ENCODE measurements at places on chromosomes 7 and 10.
A peak's percentile ranks its signal among the peaks of the same experiment; 100 is the strongest.

- DNase-seq: no peak
Observed at GRCh38 chr7:127891144-127891543, 140.1 kb downstream of the LRRC4 start.

DNA sequence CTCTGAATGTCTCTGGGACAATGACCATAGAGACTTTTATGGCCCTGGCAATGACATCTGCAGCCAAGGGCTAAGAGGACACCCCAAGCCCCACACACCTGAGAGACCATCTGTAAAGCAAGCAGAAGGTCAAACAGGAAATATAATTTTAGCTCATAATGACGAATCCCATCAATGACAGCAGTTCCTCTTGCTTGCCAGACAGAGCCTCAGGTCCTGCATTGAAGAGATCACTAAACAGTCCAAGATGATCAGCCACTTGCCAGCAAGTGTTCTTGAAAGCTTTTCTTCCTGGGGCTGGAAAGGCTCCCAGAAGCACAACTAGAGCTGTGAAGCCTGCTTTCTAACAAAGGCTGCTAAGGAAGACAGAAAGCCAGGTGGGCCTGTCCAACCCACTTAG lies 993.7 kb upstream of the AUTS2 start:
- no peak for DNase-seq

- no peak for DNase-seq
Observed at GRCh38 chr7:36951257-36951697, 227.0 kb upstream of the AOAH start.

DNA sequence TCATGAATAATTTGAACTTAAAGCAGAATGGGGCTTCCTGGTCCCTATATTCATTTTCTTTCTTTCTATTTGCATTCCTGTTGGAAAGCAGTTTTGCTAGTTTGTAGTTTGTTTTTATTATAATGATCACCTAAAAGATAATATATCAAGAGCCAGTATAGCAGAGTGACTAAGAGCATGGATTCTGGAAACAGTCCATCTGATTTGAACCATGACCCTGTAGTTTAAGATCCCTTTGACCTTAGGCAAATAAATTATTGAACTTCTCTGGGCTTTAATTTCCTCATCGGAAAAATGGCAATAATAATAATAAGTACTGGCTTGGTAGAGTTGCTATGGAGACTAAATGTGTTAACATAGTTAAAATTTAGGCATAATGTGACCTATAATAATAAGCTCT lies 76.1 kb downstream of the DGKB start:
- no peak for DNase-seq

DNA sequence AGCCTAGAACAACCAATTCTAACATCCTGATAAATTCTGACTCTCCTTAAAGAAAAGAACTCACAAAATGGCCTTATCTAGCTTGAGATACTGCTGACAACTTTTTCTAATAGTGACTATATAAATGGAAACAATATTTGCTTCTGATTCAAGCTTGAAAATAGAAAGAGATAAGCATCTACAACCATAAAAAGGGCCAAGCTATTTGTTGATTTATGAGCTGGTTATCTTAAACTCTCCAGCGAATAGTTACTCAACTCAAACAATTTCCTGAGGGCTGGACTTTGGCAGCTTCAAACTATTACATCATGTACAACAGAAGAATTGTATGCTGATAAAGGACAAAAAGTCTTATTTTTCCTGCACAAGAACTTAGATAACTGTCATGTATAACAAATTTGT lies 4.6 kb downstream of the USP54 start:
- no peak for DNase-seq

- peak; percentile 14 for DNase-seq
Observed at GRCh38 chr7:151825721-151826120, 51.2 kb downstream of the PRKAG2 start.

DNA sequence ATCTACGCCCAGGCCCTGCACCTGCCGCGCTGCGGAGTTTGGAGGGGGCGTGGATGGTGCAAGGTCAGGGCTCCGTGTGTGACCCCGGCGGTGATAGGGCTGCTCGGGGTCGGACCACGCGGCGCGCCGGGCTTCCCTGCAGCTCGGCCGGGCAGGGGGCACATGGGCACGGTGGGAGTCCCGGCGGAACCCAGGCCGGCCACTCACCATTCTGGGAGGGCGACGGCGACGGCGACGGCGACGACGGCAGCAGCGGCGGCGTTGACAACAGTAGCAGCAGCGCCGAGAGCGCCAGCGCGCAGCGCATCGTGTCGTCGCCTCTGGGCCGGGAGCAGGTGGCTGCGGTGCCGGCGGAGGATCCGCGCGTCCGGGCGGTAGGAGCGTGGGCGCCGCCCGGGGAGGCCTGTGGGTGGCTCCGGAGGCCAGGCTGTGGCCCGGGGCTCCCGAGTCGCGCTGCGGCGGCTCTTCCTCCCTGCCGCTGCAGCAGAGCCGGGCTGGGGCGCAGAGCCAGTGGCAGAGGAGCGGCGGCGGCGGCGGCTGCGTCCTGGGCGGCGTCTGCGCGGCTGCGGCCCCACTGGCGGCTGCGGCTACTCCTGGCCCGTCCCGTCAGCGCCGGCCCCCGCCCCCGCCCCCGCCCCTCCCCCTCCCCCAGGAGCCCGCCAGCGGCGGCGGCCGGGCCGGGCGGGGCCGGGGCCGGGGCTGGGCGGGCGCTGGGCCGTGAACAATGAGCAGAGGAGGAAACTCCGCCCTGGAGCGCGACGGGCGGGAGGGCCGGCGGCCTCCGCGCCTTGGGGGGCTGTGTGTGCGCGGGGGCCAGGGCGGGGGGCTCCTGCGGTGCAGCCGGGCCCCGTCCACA lies at the start of gene PODXL:
Gene PODXL (minus strand): TSS at position 576 of the 856 bp plus-strand sequence. CDS start 269 bp downstream, at position 307.
- DNase-seq: peak; percentile 60

GRCh38 chr7:17870406-17870805 lies 69.9 kb downstream of the SNX13 start:
- DNase-seq: no peak

DNA sequence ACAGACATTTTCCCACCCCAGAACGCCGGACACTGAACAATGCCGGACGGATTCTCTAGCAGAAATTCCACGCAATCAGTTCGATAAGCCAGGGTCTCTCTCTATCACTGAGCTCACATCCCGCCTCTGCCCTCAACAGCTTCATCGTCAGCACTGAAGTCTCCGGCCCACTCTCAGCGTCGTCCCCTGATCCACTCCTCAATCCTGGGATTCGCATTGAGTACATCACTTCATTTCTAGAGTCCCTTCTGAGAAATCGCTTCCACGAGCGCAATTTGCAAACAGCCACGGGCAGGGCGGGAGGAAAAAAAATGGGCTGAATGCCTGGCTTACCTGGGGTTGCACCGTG lies 365 bp downstream of the YME1L1 start:
- DNase-seq: no peak

- DNase-seq: peak; percentile 71
Observed at GRCh38 chr7:32958046-32959025, 1.1 kb downstream of the FKBP9 start.
